ENCODE measurements at places on chromosomes 4 and X.

- no peak for DNase-seq
Measured at GRCh38 chr4:68383115-68383514, 33.2 kb upstream of the YTHDC1 start.

DNA sequence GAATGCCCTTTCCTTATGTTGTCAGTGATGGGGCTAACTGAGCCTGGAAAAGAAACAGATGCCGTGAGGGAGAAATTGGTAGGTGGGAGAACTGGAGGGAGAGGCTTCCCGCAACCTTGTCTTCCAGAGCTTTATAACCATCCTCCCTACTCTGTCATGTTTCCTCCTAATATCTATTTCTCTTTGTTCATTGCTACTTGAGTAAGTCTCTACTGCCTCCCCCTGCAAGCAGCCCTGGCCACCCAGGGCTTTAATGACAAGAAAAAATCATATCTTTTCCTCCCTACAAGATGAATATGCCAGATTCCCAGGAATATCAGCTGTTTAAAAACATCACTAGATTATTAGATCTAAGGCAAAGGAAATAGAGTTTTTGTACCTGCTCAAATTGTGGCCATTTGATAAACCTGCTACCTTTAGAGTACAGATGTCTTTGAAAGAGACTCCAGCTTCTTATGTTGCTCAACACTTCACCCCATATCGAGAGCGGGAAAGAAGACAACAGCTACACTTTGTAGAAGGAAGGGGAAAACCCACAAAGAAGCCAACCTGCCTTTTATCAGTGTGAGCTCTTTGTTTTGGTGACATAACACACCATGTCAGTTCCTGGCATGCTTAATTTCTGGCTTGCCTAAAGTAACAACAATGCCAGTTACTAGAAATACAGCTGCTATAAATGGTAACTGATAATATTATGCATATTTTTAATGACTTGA is 186.6 kb upstream of the LEF1 start:
- DNase-seq: no peak

DNA sequence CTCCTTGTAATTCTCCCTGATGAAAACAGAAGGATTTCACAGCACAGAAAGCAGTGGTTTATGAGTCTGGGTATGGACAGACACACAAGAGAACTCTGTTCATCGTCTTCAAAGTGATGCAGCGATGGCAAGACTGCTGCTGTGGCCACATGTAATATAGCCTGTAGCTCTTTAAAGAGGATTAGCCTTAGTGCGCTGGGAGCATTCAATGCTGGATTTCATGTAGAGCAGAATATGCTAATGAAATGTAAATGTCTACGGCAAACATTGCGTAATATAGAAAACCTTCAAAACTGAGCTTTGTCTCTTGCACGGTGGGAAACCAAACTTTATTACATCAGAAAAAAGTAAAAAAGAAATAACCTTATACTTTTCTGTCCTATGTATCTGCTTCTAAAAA is 42.9 kb downstream of the ALPK1 start:
- DNase-seq: no peak

GRCh38 chr4:101290654-101291053 is 56.7 kb downstream of the PPP3CA start:
- no peak for DNase-seq

- DNase-seq: no peak
Measured at GRCh38 chr4:26867914-26868684, 7.5 kb downstream of the STIM2 start.

DNA sequence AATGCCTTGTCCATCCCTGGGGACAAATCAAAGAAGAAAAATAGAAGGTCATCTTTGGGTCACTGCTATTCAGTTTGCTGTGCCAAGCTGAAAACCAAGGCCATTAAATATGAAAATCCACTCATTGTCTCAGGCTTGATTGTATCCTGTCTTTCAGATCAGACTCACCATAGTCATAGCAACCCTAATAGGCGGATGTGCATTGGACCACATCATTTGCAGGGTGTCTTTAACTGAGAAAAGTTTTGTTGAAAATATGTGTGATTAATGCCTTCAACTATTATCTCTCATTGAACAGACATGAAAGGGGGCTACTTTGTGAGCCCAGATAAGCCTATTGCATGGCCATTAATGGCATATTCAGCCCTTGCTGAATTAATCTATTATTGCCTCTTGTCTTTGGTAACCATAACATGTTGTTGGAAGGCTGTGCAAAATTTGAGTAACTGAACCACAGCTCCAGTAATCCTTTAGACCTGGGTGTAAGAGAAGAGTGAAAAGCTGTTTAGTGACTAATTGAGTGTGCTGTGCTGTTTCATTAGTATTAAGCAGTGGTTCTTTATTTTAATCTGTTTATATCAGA is 453.6 kb upstream of the EPHA5 start:
- DNase-seq: no peak

DNA sequence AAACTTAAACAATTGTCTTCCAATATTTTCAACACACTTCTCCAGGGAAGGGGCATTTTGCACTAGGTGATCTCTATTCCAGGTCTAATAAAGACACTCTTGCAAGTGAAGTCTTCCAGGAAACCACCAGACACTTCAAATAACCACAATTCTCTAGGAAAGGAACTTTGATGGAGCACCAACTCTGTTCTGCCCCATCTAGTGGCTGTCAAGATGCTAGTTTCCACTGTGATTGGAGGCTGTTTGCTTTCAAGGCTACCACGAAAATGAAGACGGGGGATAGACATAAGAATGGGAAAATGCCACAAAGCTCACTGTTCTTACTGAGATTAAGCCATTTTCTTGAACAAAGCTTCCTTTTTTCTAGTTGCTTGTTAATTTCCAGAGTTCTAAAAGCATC is 100.6 kb upstream of the F9 start:
- DNase-seq: no peak

- no peak for DNase-seq
Measured at GRCh38 chr4:168124008-168124641, 31.8 kb downstream of the ANXA10 start.

- no peak for DNase-seq
Measured at GRCh38 chr4:5931526-5931925, 38.6 kb upstream of the CRMP1 start.

GRCh38 chrX:130552444-130553073 is 150.8 kb downstream of the RBMX2 start:
- no peak for DNase-seq

- DNase-seq: no peak
Measured at GRCh38 chr4:19580095-19580494, 671.6 kb upstream of the SLIT2 start.

- no peak for DNase-seq
Measured at GRCh38 chr4:109640644-109641043, 62.6 kb downstream of the CASP6 start.

DNA sequence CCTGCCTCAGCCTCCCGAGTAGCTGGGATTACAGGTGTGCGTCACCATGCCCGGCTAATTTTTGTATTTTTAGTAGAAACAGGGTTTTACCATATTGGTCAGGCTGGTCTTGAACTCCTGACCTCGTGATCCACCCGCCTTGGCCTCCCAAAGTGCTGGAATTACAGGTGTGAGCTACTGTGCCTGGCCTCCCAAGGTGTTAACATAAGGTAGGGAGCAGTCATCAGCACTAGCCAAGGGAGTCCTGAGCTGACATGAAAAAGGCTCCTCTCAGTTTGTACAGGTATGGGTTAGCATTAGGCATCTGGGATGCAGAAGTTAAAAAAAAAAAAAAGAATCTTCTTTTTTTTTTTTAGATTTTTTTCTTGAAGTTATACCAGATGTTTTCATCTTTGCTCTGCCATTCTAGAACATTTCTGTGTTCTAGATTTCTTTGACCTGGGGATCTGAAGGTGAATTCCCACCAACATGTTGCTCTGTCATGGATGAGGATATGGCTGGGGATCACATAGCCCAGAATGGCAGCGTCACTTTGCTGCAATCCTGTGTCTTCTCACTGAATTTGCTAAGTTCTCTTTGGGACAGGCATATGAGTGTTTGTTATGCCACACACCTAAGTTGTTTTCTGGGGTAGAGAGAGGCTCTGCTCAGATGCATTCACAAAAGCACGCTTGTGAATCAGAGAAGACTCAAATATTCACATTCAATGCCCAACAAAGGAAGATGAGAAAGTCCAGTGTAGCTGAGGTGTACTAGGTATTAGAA is 24.4 kb upstream of the PLA2G12A start:
- DNase-seq: no peak

- no peak for DNase-seq
Measured at GRCh38 chr4:30828264-30828926, 108.2 kb downstream of the PCDH7 start.
